ENCODE measurements at places on chromosomes 11 and 22. TPM values are rescaled to one million over a fixed set of nuclear protein-coding genes. Genes with fewer than 3 reads are reported as not detected.

Gene GAL3ST3
- total RNA-seq: not detected

Gene ARHGAP8
- total RNA-seq: not detected

Gene C11orf98
- 17.9 TPM for total RNA-seq

Gene KIF18A
- 12.3 TPM for total RNA-seq

Gene OSBP
- total RNA-seq: 43.4 TPM

Gene CDHR5
- total RNA-seq: not detected

Gene TYR
- not detected for total RNA-seq

Gene ACR
- not detected for total RNA-seq

Gene ALDH3B1
- total RNA-seq: 34.4 TPM

Gene GPR137
- total RNA-seq: 9.2 TPM

Gene ASPHD2
- 2.3 TPM for total RNA-seq

Gene OTOG
- not detected for total RNA-seq

Gene OR5P2
- not detected for total RNA-seq

Gene PEX26
- total RNA-seq: 14.8 TPM

Gene NLRP6
- not detected for total RNA-seq

Gene LMO2
- total RNA-seq: not detected

Gene FAM83F
- total RNA-seq: not detected

Gene CHST1
- total RNA-seq: 0.59 TPM

Gene SMC1B
- not detected for total RNA-seq

Gene CCDC73
- not detected for total RNA-seq

Gene LRRC32
- 59.0 TPM for total RNA-seq

Gene UPK2
- not detected for total RNA-seq

Gene CD3E
- not detected for total RNA-seq

Gene FGF19
- not detected for total RNA-seq

Gene TRIM49C
- not detected for total RNA-seq

Gene PDGFD
- 0.83 TPM for total RNA-seq

Gene GDPD4
- total RNA-seq: 0.69 TPM

Gene ZNF280B
- 2.2 TPM for total RNA-seq

Gene CD82
- total RNA-seq: 186 TPM

Gene KCNJ1
- total RNA-seq: not detected

Gene UPK3A
- not detected for total RNA-seq

Gene MRPL17
- total RNA-seq: 63.2 TPM

Gene PRAME
- total RNA-seq: not detected

Gene OR8D4
- not detected for total RNA-seq

Gene APOBEC3F
- 6.5 TPM for total RNA-seq

Gene CTTN
- 510 TPM for total RNA-seq

Gene TMEM191C
- 0.30 TPM for total RNA-seq

Gene SLC22A12
- not detected for total RNA-seq

Gene NELL1
- not detected for total RNA-seq

Gene SLC22A9
- not detected for total RNA-seq

Gene LRRC74B
- total RNA-seq: under 0.01 TPM

Gene GTF2H1
- total RNA-seq: 78.1 TPM

Gene RASL10A
- not detected for total RNA-seq

Gene DRD4
- total RNA-seq: not detected

Gene TMPRSS13
- not detected for total RNA-seq

Gene POTEH
- not detected for total RNA-seq

Gene SAA1
- not detected for total RNA-seq

Gene OR5T1
- total RNA-seq: not detected

Gene KIRREL3
- 0.59 TPM for total RNA-seq

Gene BEST1
- total RNA-seq: 2.8 TPM

Gene NTM
- total RNA-seq: 168 TPM

Gene SCN3B
- 0.30 TPM for total RNA-seq

Gene CD3D
- total RNA-seq: not detected

Gene OSBP2
- 1.7 TPM for total RNA-seq

Gene SERGEF
- total RNA-seq: 15.3 TPM

Gene TBX10
- total RNA-seq: not detected
